ENCODE measurements at places on chromosomes 13 and 19.

GRCh38 chr13:110286833-110287819, 19.8 kb downstream of the COL4A1 start:
- DNase-seq = no peak

DNA sequence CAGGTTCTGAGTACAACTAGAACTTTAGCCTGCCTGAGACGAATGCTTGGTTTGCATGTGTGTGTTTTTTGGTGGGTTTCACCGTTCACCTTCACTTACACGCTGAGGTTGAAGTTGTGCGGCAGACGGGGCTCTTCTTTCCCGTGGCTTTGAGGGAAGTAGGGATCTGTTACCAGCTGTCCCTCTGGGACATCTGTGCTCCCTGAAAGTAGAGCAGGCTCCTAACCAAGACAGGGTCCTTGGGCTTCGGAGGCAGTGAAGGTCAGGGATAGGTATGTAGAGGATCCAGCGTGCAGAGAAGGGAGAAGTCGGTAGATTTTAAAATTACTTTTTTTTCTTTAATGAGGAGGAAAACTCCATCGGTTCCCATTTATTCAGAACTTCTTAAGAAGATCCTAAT, 48.7 kb downstream of the ZNF536 start:
- DNase-seq = no peak

DNA sequence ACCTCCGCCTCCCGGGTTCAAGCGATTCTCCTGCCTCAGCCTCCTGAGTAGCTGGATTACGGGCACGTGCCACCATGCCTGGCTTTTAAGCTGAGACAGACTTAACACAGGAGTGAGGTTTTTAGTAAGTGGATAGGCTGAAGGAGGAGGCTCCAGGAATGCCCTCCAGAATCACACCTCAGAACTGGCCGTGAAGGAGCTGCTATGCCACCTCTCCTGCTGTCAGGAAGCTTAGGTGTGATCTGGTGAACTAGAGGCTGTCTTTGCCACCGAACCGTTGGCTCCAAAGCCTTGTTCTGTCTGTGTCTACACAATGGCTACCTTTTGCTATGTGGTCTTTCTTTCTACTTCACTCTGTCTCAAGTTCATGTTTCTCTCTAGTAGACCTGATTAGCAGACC, 4.2 kb downstream of the PDCD2L start:
- no peak for DNase-seq

GRCh38 chr13:80469853-80470381, 129.0 kb upstream of the SPRY2 start:
- DNase-seq = peak; percentile 80

- peak; percentile 67 for DNase-seq
These were observed 55.4 kb downstream of the SACS start for GRCh38 chr13:23377983-23378632.

DNA sequence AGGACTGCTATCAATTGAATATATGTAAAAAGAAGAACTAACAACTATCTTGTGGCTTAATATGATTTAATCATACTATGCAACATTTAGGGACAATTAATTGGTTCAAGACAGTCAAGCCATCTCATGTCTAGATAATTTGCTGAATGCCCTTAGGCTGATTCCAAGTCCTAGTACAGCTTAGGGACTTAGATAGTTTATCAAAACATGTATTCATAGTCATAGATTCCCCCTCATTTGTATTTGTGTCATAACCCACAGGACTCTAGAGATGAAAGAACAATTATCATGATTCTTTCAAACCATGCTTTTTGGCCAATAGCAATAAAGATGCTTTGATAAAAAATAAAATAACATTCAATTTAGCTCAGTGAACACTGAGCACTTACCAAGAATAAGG, 607.6 kb downstream of the SLITRK1 start:
- DNase-seq = no peak

DNA sequence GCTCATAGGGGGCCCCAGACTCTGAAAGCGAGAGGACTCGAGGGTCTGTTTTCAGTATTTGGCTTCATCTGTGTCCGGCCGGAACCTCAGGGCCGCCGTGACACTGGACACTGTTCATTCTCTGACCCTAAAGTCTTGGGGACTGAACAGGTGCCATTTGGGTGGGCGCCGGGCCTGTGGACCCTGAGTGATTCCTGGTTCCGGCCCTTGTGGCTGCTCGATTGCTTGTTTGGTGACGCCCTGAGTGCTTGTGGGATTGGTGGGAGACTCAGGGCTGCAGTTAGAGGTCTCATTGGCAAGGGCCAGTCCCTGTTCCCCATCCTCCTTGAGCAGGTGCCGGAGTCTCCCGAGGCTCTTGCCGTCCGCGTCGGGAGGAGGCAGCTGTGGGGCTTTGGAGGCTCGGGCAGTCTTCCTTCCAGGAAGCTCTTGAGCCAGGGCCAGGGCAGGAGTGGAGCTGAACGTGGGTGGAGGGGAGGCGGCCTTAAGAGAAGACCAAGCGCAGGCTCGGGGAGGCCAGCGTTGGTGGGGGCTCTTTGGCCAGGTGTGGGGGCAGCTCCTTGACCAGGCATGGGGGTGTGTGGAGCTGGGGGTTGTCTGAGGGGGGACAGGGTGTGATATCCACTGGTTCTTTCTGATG, 4.7 kb downstream of the PTBP1 start:
- no peak for DNase-seq

- DNase-seq = no peak
These were observed 544.3 kb downstream of the EFNB2 start for GRCh38 chr13:105991131-105991530.

DNA sequence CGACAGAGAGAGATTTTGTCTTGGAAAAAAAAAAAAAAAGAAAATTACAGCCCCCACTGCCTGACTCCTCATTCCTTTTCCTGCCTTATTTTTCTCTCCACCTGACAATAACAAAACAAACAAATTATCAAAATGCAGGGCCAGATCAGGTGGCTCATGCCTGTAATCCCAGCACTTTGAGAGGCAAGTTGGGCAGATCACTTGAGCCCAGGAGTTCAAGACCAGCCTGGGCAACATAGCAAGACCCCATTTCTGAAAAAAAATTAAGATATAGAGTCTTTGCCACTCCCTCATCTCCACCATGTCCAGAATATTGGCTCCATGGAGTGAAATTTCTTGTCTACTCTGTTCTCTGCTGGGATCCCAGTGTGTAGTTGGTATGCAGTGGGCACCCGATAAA, 7.2 kb downstream of the CERS4 start:
- DNase-seq = no peak
